ENCODE measurements at places on chromosomes 6 and 20. TPM values are rescaled to one million over a fixed set of nuclear protein-coding genes. Genes with fewer than 3 reads are reported as not detected.
A peak's percentile ranks its signal among the peaks of the same experiment; 100 is the strongest.

GRCh38 chr6:6801005-6801335 lies 212.4 kb downstream of the LY86 start:
- H3K4me3 ChIP-seq, result no peak overlapping the region
- H3K27ac ChIP-seq, result no peak overlapping the region
- no peaks in the 10 kb centered on the region for H3K36me3 ChIP-seq

HUS1B gene
- total RNA-seq, result 1.0 TPM

GRCh38 chr6:109053336-109053735 lies 41.3 kb downstream of the SESN1 start:
- peak overlapping the region; percentile 76 for H3K27ac ChIP-seq
- no peak for DNase-seq
- peaks cover 9% of the 10 kb centered on the region for H3K36me3 ChIP-seq
- H3K4me1 ChIP-seq, result peaks cover 33% of the 10 kb centered on the region
- H3K27me3 ChIP-seq, result no peaks in the 10 kb centered on the region
- no peak overlapping the region for H3K4me3 ChIP-seq

DNA sequence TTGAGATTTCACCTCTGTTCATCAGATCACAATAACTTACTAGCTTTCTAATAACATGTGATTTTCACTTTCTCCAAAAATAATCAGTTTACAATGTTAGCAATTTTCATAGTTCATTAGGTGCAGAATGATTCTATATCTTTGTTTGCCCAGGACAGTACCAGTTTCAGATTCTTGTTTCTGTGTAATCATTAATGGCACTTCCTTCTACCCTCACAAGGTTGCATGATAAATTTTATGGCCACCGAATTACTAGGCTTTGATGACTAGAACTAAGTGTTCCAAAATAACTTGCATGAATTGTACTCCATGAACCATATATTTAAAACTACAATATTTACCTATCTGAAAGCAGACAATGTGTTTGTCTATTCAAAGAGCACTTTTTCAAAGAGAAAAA lies 442.3 kb downstream of the EPHA7 start:
- DNase-seq, result no peak
- no peaks in the 10 kb centered on the region for H3K36me3 ChIP-seq
- H3K27ac ChIP-seq, result no peak overlapping the region
- H3K4me1 ChIP-seq, result peaks cover 6% of the 10 kb centered on the region

GRCh38 chr6:70957284-70957617 lies 391 bp upstream of the B3GAT2 start:
- peaks cover 8% of the 10 kb centered on the region for H3K4me1 ChIP-seq
- no peak overlapping the region for H3K27ac ChIP-seq
- H3K36me3 ChIP-seq, result no peaks in the 10 kb centered on the region
- no peak for DNase-seq
- peaks cover 96% of the 10 kb centered on the region for H3K27me3 ChIP-seq
- H3K4me3 ChIP-seq, result peak overlapping the region; percentile 67

DNA sequence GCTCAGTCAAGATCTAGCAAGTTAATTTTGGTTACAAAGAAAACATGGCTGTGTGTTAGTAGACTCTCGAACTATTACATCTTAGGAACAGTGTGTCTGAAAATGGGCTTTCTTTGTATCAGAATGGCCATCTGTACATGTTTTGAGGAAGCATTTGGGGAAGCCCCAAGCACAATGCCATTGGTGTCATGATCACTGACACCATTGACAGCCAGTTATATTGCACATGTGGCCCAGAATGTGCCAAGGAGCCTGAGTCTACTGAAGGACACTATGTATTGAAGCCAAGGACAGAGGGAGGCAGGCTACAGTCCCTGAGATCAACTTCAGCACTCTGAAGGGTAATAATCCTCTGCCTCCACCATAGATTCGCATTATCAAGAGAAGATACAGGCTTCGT lies 12.6 kb upstream of the FAM50B start:
- DNase-seq, result no peak
- H3K4me1 ChIP-seq, result peaks cover 20% of the 10 kb centered on the region
- H3K27ac ChIP-seq, result no peak overlapping the region
- no peaks in the 10 kb centered on the region for H3K36me3 ChIP-seq

DNA sequence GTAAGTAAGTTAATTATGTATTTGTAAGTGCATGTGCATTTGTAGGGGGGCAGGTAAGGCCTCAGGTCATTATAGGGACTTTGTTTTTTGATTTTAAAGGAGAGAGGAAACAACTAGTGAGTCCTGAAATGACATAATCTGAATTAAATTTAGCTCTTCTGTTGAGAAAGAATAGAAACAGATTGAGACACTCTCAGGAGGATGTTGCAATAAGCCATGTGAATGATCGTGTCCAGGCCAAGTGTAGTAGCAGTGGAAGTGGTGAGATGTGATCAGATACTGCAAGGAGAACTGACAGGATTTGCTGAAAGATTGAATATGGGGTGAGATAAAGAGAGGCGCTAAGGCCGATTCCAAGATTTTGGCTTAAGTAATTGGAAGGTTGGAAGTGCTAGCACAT lies 2.6 kb upstream of the CENPW start:
- no peak for DNase-seq
- H3K27ac ChIP-seq, result no peak overlapping the region
- no peak overlapping the region for H3K4me3 ChIP-seq
- H3K4me1 ChIP-seq, result peaks cover 20% of the 10 kb centered on the region
- H3K27me3 ChIP-seq, result no peaks in the 10 kb centered on the region

MEP1A gene
- total RNA-seq, result not detected

DNA sequence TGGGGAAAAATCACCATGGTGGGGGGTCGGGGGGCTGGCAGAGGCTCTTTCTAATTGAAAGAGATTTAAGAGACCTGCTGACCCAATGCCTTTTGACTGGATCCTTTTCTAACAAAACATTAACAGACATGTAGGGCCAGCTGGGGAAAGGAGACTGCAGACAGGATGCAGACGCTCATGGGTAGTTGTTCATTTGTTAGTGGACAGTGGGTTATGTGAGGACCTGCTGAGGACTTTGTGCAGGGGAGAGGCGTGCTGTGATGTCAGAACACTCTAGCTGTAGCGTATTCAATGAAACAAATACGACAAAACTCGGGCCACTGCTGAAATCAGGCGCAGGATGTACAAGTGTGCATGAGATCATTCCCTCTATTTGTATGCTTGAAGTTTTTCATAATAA lies 1.2 kb downstream of the IP6K3 start:
- DNase-seq, result no peak
- peaks cover 45% of the 10 kb centered on the region for H3K4me1 ChIP-seq
- no peak overlapping the region for H3K4me3 ChIP-seq
- no peaks in the 10 kb centered on the region for H3K36me3 ChIP-seq
- H3K27me3 ChIP-seq, result no peaks in the 10 kb centered on the region
- H3K27ac ChIP-seq, result peak overlapping the region; percentile 52

GRCh38 chr20:19427480-19427879 lies 215.0 kb downstream of the SLC24A3 start:
- peaks cover 55% of the 10 kb centered on the region for H3K4me1 ChIP-seq
- no peak overlapping the region for H3K4me3 ChIP-seq
- H3K27ac ChIP-seq, result no peak overlapping the region
- no peaks in the 10 kb centered on the region for H3K36me3 ChIP-seq
- H3K27me3 ChIP-seq, result no peaks in the 10 kb centered on the region

GRCh38 chr6:150813993-150814359 lies 51.5 kb upstream of the MTHFD1L start:
- no peak for DNase-seq
- no peaks in the 10 kb centered on the region for H3K27me3 ChIP-seq
- peak overlapping the region; percentile 75 for H3K27ac ChIP-seq
- no peak overlapping the region for H3K4me3 ChIP-seq
- H3K36me3 ChIP-seq, result peaks cover 46% of the 10 kb centered on the region

DNA sequence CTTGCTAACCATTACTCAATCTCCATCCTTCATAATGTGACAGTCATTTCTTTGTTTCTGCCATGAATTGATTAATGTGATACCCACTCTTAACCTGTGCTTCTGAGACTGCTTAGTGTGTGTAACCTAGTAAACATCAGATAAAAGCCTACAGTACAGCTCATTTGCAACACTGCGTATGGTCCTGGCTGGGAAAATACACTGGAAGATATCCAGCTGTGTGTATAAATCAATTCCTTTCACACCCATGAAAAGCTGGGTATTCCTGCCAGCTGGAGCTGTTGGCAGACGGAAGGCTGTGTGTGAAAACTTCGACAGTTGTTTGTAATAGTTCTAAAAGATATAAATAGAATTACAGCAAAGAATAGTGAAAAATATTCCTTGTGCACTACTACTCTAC lies 509.2 kb downstream of the FRK start:
- DNase-seq, result no peak
- no peak overlapping the region for H3K27ac ChIP-seq
- no peaks in the 10 kb centered on the region for H3K4me1 ChIP-seq
- H3K27me3 ChIP-seq, result no peaks in the 10 kb centered on the region

LRFN2 gene
- total RNA-seq, result not detected

AGER gene
- 28.1 TPM for total RNA-seq

DNA sequence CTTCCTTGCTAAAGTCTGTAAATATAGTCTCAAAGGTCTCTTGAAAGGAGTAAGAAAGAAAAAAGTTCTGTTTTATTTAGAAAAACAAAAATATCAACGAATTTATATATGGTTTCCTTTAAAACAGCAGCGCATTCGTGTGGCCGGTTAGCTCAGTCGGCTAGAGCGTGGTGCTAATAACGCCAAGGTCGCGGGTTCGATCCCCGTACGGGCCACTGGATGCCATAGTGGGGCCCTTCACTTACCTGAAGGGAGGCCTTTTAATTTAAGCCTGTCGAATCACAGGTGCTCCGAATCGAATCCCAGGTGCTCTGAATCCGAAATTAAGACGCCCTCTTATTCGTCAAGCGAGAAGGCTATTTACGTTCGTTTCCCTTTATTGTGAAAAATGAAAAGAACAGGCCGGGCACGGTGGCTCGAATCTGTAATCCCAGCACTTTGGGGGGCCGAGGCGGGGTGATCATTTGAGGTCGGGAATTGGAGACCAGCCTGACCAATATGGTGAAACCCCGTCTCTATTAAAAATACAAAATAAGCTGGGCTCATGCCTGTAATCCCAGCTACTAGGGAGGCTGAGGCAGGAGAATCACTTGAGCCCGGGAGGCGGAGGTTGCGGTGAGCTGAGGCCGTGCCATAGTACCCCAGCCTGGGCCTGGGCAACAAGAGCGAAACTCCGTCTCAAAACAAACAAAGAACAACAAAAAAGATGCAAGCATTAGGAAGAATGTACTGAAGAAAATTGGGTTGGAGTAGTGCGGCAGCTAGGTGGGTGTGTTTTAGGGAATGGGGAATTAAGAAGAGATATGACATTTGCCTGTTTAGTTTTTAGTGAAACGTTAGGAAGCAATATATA lies 195.8 kb upstream of the ZNF184 start:
- H3K27ac ChIP-seq, result peak overlapping the region; percentile 78
- H3K4me1 ChIP-seq, result peaks cover 48% of the 10 kb centered on the region

DNA sequence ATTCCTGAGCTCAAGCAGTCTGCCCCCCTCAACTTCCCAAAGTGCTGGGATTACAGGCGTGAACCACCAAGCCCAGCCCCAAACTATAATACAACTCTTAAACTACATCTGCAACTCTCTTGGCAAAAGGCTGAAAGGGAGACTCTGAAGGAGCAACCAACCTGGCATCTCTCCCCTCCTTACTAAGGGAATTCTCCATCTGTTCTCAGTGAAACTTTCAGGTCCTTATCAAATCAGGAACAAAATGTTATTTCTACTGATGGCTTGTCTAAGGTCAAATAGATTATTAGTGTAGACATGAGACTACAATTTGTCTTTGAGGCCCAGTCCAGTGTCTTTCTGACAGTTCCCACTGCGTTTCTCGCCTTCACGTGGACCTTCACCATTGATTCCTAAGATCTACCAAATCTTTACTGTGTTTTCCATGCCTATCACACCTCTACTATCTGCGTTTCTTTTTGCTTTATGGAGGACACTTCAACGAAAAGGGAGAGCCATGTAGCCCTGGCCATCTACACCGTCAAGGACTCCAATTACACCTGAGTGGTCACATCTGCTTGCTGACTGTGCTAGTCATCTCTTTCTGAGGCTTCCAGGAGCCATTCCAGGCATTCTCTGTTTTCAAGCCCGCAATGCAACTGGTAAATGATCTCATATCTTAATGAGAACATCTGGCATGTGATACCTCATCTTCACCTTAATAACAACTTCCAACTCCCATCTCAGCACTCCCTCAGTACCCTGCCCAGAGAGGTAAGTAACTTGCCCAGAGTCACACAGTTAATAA lies 405.7 kb upstream of the CITED2 start:
- no peaks in the 10 kb centered on the region for H3K27me3 ChIP-seq
- no peak overlapping the region for H3K27ac ChIP-seq
- peaks cover 14% of the 10 kb centered on the region for H3K36me3 ChIP-seq

DNA sequence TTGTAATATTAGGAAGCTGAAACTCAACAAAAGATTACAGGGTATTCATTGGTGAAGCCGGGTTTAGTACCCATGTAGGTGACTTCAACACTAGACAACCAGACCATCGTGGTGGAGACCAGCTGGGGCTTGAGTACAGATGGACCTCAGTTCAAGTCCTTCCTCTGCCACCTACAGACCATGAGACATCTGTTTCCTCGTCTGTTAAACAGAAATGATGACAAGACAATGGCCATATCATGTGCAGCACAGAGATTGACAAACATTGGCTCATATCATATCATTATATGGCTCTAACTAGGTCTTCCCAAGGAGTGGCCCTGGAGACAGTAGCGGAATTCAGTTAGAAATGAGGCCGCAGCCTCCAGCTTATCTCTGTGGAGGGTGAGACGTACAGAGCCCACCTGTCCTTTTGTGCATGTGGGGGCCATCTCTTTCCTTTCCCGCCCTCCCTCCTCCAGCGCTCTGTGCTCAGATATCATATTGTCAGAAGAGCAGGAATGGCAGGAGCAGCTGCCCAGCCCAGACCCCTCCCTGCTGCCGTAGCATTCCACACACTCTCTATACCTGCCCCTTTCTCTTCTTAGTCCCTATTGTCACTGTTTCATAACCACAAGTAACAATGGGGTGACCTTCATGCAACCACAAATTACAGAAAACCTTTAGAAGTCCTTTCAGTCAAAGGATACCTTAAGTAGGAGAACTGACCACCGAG lies 75.1 kb downstream of the LY86 start:
- no peak overlapping the region for H3K27ac ChIP-seq
- H3K4me1 ChIP-seq, result peaks cover 27% of the 10 kb centered on the region
- no peaks in the 10 kb centered on the region for H3K36me3 ChIP-seq
- H3K27me3 ChIP-seq, result no peaks in the 10 kb centered on the region

- H3K4me1 ChIP-seq, result peaks cover 8% of the 10 kb centered on the region
- H3K27me3 ChIP-seq, result peaks cover 1% of the 10 kb centered on the region
- no peaks in the 10 kb centered on the region for H3K36me3 ChIP-seq
- no peak overlapping the region for H3K4me3 ChIP-seq
Observed at GRCh38 chr6:42166444-42167141, 6.6 kb upstream of the GUCA1A start.

DNA sequence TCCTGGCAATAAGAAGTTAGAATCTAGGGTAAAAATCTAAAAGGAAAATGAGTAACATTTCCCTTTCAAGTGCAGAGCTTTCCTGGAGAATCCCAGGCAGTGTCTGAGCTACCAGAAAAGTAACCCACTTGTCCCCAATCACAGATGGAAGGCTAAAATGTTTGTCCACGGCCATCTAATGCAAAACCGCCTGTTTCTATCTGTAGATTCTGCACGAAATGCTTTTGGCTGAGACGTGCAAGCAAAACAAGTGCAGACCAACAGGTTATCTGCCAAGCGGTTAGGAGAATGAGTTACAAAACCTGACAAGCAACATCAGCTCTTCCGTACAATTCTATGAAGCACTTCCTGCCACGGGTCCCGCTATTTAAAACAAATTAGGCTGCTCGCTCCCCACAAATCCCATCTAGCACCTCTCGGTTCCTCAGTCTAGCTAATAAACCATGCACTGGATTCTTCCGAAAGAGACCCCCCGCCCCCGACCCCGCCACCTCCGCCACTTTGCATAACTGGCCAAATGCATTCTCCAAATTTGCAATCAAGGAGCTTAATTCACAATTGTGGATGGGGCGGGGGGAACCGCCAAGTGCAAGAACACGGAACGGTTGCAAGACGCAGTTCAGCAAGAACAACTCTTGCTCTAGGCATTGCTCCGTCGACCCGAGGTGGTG lies 1.4 kb downstream of the ELOVL5 start:
- no peaks in the 10 kb centered on the region for H3K27me3 ChIP-seq
- H3K4me1 ChIP-seq, result peaks cover 16% of the 10 kb centered on the region
- peak overlapping the region; percentile 84 for H3K4me3 ChIP-seq

Measured in mesothelial cell of epicardium (in vitro differentiated cells).